GOT3 (cell line): ENCODE measurements at places on chromosomes 7 and 10.

GRCh38 chr10:14377591-14378175, 47.0 kb upstream of the FRMD4A start:
- no peak for DNase-seq

- DNase-seq: no peak
These were observed 90.4 kb downstream of the DYNC2I1 start for GRCh38 chr7:158946771-158947170.

- DNase-seq: no peak
These were observed 133.1 kb downstream of the MAPK8 start for GRCh38 chr10:48439581-48440041.

GRCh38 chr10:57785546-57785945, 482.1 kb downstream of the IPMK start:
- no peak for DNase-seq

- DNase-seq: no peak
These were observed 290.5 kb upstream of the LRGUK start for GRCh38 chr7:133836666-133837065.

DNA sequence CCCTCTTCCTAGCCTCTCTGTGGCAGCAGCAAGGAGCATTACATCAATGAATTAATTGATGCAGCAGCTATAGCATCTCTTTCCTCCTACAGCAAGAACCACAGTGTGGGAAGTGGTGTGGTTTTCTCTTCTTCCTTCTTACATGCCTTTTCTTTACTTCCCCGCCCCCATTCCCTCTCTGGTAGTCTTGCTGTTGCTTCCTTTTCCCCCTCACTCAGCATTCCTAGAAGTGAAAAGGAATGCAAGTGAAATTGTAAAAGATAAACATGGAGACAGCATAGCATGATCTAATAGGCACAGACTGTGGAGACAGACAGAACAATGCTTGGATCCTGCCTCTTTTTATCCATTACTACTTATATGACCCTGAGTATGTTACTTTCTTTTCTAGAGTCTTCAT, 370.5 kb upstream of the BMPER start:
- no peak for DNase-seq

DNA sequence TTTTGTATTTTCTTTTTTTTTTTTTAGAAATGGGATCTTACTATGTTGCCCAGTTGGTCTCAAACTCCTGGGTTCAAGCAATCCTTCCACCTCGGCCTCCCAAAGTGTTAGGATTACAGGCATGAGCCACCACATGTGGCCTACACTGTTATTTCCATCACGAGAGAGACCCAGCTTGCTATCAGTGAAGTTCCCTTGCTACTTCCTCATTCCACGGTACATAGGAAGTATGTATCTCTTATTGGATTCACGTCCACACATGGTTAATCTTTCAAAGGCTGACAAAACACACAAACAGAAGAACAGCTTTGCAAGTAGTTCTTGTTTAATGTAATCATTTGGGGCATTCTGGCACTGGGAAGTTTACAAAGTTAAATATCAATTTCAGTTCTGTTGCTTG, 50.9 kb downstream of the DCLRE1A start:
- no peak for DNase-seq

DNA sequence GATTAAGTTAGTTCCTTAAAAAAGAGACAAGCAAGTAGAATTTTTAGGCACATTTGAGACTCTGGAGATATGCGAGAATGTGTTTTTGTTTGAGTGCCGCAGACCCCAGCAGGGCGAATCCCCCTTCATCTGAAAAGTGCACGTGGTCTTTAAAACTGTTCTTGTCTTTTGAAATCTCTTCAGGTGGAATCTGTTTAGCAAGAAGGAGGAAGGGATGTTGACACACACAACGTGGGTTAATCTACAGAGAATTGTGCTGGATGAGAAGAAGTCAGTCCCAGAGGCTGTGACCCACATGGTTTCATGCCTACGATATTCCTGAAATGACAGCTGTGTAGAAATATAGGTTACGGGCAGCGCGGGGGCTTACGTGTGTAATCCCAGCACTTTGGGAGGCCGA, 27.1 kb upstream of the ZFAND2A start:
- DNase-seq: no peak

DNA sequence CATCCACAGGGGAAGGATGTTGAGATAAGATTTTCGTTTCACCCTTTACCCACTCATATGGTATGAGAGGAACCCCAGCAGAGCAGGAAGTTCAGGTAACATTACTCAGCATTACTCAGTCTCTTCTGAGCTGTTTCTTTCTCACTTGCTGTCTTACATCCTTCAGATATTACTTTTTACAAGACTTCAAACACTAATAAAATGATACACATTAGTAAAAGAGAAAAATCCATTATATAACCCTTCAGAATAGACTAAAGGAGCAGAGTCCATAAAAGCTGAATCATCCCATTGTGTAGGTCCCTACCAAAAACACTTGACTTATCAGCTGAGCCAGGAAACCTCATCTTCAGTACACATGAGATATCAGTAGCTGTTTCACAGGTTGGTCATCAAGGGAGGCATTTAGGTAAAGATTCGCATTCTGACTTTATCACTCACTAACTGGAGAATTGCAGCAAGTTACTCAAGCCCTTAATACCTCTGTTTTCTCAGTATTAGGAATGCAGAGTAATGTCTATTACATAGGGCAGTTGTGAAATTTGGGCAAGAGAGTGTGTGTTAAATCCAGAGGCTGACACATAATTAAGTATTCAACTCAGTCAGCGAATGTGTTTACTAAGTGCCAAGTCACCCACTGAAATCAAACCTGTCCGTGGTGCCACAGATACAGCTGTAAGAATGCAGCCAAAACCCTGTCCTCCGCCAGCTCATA, 44.7 kb downstream of the KLF6 start:
- no peak for DNase-seq

DNA sequence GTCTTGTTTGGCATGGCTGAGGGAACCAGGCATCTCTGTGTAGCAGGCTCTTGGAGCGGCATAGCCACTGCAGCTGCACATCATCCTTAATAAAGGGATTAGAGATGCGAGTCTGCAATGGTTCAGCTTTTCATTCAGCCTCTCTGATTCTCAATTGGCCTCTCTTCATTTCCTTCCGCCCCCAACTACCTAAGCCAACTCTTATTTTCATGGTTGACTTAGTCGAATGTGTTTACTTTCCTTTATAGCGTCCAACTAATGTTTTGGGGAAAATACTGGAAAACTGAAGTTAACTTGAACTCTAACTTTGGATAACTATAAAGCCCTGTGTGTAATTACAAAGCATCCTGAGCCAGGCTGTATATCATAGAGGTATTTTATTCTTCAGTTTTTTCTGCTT, 202.2 kb upstream of the KIAA1217 start:
- no peak for DNase-seq

- DNase-seq: no peak
These were observed 45.0 kb upstream of the DPYSL4 start for GRCh38 chr10:132141526-132142395.

DNA sequence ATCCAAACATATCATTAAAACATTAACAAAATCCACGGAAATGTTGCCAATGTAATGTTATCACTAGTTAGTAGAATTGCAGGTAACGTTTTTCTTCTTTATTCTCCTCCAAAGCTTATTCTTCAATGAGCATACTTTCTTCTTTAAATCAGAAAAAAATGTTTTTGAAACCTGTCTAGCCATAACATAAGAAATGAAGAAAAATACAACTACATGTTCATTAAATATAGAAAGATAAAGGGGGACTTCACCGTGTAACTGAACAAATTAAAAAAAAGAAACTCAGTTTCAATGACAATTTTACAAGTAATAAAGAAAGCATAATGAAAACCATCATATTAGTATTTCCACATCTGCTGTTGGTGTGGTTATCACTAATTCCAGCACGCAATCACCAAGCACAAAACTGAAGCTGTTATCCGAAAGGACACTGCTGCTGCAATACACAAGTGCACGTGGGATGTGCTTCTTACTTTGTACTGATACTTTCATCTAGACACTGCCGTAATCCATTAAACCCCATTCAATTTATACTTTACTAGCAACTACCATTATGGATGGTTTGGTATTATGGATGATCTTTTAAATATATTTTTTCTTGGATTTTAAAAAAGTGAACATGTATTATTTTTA, 9.6 kb downstream of the ESYT2 start:
- DNase-seq: no peak

DNA sequence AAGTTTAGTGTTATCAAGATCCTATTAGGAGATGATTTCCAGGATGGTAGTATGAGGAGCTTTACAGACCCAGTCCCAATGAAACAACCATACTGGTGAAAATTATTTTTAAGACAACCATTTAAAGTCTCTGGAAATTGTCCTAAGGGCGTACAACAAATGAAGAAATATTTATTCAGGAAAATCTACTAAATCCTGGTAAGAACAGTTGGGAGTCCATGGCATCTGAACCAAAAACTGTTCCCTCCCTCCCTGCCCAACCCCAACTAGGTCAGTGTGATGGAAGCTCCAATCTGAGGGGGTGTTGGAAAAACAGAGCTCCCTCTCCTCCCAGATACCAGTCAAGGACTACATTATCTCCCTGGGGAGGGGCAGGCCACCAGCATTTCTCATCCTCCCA, 74.7 kb upstream of the MKLN1 start:
- no peak for DNase-seq
